ENCODE measurements at places on chromosomes 7 and 10.

- DNase-seq: no peak
Observed at GRCh38 chr10:83516788-83517187, 622.5 kb upstream of the GHITM start.

GRCh38 chr7:127810696-127811660 lies 159.0 kb downstream of the SND1 start:
- no peak for DNase-seq

- DNase-seq: no peak
Observed at GRCh38 chr10:60521974-60522405, 132.3 kb upstream of the ANK3 start.

DNA sequence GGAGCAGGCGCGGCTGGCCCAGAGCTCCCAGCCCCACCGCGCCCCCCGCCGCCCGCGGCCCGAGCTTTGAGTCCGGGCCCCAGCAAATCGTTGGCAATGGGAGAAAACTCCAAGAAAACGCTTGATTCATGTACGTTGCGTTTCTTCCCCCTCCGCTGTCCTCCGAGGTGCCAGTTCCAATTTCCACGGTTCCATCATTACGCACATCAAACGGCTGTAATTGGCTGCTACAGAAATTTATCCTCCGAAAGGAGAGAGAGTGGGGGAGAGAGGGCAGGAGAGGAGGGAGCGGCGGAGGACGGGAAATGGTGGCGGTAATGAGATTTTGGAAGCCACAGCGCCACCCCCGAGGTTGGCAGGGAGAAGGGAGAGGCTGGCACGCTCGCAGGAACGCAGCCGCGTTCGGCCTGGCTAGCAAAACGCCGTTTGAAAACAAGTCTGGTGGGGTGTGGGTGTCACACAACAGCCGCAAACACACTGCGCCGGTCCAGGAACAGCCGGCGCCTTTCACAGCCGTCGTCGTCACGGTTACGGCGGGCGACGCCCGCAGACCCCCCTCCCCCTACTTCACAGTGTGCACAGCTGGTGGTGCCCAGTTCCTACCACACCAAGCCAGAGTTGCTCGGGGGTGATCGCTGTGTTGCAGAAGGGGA lies 57.5 kb downstream of the UNCX start:
- peak; percentile 83 for DNase-seq

DNA sequence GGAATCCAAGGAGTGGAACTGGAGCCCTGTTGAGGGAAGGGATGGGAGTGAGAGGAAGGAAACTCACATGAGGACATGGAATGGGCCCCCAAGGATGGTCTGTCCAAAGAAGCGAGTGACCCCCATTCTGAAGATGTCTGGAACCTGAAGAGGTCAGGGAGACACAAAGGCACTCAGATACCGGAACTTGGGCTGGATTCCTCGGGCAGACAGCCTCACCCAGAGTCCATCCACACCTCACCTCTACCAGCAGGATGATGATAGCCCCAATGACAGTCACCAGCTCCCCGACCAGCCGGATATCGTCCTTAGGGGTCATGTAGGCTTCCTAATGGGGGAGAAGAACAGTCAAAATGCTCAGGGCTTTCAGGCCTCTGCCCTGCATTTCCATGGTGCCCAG lies 10.7 kb downstream of the TRPV6 start:
- DNase-seq: no peak

- peak; percentile 56 for DNase-seq
Observed at GRCh38 chr7:141701489-141702046, 398 bp downstream of the DENND11 start.

GRCh38 chr10:59064080-59064692 lies 112.3 kb upstream of the PHYHIPL start:
- DNase-seq: no peak

GRCh38 chr7:11191574-11192220 lies 218.0 kb downstream of the PHF14 start:
- DNase-seq: no peak

GRCh38 chr7:130489140-130489983 lies 2.5 kb upstream of the MEST start:
- DNase-seq: no peak

DNA sequence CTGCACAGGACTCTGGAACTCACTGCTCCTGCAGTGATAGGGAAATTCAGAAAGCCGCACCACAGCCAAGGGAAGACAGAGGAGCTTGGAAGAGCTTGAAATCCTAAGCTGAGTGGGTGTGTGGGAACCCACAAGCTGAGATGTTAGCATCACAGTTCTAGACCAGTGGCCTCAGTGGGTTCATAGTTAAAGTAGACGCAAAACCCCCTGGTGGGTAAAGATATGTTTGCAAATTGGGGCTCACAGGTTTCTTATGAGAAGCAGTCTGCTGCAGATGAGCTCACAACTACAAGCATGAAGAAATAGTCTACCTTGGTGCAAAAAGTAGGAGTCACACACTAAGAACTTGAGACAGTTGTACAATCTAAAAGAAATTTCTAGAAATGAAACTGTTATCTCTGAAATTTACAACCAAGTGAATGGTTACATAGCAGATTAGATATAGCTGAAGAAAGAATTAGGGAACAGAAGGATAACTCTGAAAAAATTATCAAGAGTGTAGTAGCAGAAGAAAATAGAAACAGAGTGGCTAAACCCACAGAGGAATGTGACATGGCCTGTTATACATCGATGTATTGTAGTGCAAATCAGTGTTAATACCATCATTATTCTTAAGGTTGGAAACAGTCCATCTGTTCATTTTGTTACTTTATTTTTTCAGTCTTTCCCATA lies 77.2 kb downstream of the DYNC2I1 start:
- DNase-seq: no peak

- DNase-seq: no peak
Observed at GRCh38 chr10:44132361-44133289, 252.3 kb downstream of the CXCL12 start.

DNA sequence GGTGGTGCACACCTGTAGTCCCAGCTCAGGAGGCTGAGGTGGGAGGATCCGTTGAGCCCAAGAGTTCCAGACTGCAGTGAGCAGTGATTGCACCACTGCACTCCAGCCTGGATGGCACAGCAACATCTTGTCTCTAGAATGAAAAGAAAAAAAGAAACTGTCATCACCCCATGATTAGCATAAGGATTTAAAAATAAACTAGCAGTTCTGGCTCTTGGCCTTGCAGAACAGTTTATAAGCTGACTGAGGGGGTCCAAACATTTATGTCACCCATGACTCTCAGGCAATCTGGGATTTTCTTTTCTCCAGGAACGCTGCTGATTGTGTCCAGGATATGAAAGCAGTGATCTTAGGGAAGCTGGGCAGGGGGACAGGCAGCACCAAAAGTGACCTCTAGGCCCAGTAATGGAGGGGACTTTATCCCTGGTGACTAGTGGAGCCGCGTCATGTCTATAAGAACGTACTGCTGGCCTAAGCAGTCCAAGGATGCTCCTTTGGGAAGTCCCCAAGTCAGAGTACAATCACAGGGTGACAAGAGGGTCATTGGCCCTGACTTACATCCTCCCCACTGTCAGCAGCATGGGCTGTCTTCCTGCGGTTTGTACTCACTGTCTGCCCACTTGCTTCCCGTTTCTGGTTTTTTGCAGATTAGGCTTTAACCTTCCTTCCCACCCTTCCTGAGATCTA lies 177.4 kb downstream of the ARHGAP12 start:
- no peak for DNase-seq

DNA sequence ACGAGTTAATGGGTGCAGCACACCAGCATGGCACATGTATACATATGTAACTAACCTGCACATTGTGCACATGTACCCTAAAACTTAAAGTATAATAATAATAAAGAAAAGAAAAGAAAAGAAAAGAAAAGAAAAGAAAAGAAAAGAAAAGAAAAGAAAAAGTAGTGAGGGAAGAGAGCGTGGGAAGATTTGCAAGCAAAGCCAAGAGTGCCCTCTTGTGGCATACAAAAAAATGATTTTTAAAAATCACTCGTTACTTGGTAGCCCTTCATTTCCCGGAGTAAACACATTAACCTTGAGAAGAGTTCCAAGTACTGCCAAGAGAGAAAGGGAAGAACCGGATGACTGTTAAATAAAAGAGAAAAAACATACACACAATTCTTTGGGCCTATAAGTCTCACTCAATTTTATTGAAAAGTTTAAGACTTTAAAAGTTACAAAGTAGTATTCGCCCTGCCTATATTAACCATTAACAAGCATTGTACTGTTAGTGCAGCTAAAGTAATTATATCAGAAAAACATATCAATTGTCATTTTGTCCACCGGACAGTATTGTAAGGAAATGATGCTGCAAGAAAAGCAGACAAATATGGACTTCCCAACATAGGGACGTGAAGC lies 6.2 kb upstream of the CH25H start:
- no peak for DNase-seq

GRCh38 chr10:4532011-4532410 lies 294.0 kb upstream of the AKR1E2 start:
- DNase-seq: no peak

- DNase-seq: no peak
Observed at GRCh38 chr7:120456699-120457098, 183.7 kb downstream of the KCND2 start.

DNA sequence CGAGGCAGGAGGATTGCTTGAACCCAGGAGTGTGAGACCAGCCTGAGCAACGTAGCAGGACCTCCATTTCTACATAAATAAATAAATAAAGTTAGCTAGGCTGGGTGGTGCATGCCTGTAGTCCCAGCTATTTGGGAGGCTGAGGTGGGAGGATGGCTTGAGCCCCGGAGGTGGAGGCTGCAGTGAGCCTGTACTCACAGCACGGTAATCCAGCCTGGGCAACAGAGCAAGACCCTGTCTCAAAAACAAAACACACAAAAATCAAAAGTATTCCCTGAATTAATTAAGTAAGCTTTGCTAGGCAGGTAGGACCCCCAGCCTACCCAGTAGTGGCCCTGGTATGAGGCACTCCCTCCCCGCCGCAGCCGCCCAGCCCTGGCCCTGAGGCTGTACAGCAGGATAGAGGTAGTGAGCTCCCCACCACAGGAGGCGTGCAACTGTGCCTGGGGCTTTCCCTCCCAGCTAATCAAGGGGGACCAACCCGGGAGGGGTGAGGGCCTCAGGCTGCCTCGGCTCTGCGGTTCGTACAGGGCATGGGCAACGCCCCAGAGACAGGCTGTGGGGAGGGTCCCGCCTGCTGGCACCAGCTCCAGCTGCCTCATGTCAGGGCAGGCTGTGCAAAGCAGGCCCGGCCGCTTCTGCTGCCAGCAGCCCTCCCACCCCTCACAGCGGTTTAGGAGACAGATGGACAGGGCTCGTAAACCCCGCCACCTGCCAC lies 1.0 kb upstream of the CYP2W1 start:
- DNase-seq: no peak

- DNase-seq: no peak
Observed at GRCh38 chr7:156985101-156985992, 25.1 kb downstream of the MNX1 start.

- DNase-seq: no peak
Observed at GRCh38 chr7:98241674-98242241, 10.3 kb downstream of the TECPR1 start.

DNA sequence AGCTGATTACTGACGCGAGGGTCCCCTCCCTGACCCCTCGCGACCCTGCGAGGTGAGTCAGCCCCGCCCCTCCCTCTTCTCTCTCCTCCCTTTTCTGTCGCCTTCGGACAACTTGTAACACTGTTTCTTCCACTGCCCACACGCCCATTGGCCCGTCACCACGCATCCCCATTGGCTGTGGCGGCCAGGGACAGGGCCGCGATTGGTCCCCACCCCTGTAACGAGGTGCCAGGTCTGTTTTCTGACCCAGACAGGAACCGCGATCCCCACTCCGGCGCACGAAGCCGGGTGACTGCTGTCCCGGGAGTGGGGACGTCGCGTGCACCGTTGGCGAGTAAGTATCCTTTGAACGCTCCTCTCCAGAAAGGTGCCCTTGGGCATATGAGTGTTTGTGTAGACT lies at the start of gene STRA8:
TSS of gene STRA8 (plus strand) at position 269 of the 400 bp plus-strand sequence. CDS start 6,687 bp downstream, outside the sequence.
- DNase-seq: no peak

GRCh38 chr7:32881074-32881982 lies 10.2 kb downstream of the KBTBD2 start:
- DNase-seq: no peak

DNA sequence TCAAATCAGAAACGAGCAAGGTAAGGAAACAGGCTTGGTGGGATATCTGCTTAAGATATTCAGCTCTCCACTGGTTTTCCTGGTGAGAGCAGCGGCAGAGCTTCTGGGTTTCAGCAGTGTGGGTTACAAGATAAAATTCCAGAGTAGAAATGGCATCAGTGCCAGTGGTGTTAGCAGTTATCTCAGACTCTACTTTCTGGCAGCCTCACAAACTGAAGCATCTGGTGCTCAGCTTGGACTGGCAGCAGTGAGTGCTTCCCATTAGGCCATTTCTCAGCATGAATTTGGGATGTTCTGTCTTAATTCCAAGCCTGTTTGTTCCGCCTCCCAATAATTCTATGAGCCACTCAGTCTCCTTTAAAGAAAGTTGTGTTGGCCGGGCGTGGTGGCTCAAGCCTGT lies 6.9 kb upstream of the GSTO2 start:
- no peak for DNase-seq

- no peak for DNase-seq
Observed at GRCh38 chr7:123749537-123749857, 694 bp upstream of the WASL start.

- DNase-seq: no peak
Observed at GRCh38 chr7:155340721-155341120, 43.0 kb downstream of the INSIG1 start.

GRCh38 chr10:43224321-43224720 lies 42.5 kb downstream of the RASGEF1A start:
- no peak for DNase-seq

DNA sequence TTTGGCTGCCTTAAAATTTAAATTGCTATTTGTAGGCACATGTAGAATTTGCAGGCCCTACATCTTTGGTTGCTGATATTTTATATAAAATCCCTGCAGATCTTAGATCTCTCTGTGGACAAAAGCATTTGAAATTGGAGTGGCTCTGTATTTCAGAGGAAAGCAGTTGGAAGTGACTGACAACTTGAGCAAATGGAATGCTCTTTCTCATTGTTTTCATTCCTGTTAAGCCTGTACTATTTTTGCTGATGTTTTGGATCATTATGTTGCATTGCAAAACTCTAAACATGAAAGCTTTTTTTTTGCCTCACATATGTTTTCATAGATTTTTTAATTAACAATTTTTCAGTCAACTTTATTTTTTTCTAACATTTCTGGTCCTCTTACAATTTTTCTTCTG lies 251.2 kb upstream of the MDFIC start:
- no peak for DNase-seq

DNA sequence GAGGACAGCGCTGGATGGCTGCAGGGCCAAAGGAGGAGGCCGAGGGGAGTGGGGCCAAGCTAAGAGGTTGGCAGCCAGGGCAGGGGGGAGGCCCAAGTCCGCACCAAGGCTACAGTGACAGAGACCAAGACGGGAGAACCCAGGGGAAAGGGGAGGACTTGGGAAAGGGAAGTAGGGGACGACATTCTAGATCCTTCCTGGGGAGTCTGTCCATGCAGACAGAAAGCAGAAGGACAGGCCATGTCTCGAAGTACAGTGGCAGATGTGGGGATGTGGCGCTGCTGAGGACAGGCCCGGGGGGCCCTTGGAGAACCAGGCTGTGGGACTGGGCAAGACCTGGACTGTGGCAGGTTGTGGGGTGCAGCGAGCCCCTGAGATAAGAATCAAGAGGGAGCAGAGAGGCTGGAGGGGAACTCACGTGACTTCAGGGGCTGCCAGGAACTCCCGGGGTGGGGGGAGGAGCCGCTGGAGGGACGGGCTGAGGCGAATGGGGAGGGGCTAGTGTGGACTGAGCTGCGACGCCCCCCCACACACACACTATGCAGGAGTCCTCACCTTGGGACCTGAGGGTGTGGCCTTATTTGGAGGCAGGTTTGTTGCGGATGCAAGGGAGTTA lies 68.5 kb upstream of the TNRC18 start:
- no peak for DNase-seq

GRCh38 chr10:99945263-99945662 lies 64.5 kb downstream of the DNMBP start:
- DNase-seq: peak; percentile 48
